ENCODE measurements at places on chromosomes 5 and 9.
A peak's percentile ranks its signal among the peaks of the same experiment; 100 is the strongest.

DNA sequence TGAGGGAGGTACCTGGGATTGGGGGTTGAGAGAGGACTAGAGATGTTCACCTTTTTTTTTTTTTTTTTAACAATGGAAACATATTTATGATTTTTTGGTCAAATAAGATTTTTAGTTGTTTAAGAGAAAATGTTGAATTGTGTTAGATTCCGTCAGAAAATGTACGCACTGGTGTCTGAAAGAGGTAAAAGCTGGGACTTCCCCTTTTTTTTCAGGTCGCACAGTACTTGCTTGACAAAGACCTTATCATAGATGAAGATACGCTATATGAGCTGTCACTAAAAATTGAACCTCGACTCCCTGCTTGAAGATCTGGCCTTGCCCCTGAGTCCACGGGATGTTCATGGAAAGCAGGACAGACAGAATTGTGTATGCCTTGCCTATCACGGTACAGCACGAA, 7.7 kb upstream of the CKMT2 start:
- DNase-seq = no peak

DNA sequence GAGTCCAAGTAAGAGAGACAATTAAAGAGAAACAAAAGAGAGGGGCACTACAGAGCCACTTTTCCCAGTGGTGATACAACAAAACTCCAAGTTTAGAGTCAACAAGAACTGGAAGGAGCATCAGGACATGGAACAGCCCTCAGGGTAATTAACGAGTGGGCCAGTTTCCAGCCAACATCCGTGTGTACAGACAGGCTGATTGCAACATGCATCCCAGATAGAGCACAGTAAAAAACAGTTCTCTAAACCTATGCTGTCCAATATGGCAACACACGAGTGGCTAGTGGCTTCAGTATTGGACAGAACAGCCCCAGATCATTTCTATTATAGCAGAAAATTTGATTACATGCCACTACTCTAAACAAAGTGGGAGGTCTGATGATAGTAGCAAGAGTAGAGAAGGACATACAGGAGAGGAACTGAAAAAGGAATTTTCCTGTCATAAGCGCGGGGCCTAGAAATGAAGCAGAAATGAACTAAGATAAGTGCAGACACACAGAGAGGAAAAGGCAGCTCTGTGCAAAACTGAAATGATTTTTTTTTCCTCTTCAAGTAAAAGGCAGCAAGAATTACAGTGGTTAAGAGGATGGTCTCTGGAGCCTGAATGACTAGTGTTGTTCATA, 175.6 kb upstream of the CCNG1 start:
- DNase-seq = no peak

DNA sequence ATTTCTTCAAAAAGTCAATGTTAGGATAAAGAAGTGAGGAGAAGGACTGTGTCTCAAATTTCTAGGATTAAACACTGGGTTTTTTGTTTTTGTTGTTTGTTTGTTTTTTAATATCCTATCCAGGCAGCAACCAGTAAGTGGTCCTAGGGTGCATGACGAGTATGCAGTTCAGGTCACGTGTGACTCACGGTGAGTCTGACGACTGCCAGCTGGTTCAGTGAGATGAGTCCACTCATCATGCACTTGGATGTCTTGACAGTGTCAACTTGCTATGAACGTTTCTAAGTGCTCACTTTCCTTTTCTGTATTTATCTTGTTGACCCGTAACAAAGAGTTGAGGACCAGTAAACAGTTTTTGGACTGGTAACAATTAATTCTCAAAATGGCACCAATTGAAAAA, 32.7 kb downstream of the ATG10 start:
- DNase-seq = no peak

GRCh38 chr5:23316060-23316591, 191.3 kb upstream of the PRDM9 start:
- DNase-seq = no peak

GRCh38 chr5:116354699-116355098, 219.9 kb downstream of the SEMA6A start:
- DNase-seq = no peak

DNA sequence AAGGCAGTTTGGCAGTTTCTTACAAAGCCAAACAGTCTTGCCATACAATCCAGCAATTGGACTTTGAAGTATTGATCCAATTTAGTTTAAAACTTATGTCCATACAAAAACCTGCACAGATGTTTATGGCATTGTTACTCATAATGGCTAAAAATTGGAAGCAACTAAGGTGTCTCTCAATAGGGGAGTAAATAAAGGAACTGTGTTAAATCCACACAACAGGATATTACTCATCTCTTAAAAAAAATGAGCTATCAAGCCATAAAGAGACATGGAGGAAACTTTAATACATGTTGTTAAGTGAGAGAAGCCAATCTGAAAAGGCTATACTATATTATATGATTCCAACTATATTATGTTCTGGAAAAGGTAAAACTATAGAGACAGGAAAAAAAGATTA, 313.6 kb upstream of the CD180 start:
- no peak for DNase-seq

DNA sequence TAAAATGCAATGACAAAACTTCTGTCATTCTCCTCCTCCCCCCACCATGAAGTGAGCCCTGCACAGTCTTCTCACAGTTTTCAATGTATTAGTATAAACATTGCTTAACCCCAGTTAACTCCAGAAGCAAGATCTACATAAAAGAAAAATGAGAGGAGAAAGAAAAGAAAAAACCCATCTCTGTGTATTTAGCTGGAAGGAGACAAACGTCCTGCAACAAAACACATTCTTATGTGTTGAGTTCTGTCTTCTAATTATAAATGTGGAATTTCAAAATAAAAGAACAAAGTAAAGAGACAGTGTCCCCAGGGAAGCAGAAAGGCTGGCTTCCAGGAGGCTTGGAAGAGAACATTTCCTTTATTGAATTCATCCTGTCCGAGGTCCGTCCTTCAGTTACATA, 491.9 kb upstream of the TUSC1 start:
- DNase-seq = no peak

- no peak for DNase-seq
Observed at GRCh38 chr9:84705128-84705527, 35.6 kb downstream of the NTRK2 start.

DNA sequence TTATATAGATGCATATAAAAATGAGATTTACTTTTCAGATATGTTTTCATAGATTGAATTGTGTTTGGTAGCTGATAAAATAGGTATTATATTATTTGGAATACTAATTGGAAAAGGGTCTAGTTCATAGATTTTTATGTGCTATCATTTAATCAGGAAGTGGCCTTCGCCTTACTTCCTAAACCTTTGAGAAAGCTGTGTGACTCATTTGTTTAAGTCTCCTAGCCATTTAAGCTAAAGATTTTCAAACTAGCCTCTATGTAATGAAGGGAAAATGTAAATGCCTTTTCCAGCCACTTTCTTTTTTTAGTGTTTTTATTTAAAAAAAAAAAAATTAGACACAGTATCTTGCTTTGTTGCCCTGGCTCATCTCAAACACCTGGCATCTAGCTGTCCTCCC, 97.5 kb downstream of the DMXL1 start:
- DNase-seq = no peak

DNA sequence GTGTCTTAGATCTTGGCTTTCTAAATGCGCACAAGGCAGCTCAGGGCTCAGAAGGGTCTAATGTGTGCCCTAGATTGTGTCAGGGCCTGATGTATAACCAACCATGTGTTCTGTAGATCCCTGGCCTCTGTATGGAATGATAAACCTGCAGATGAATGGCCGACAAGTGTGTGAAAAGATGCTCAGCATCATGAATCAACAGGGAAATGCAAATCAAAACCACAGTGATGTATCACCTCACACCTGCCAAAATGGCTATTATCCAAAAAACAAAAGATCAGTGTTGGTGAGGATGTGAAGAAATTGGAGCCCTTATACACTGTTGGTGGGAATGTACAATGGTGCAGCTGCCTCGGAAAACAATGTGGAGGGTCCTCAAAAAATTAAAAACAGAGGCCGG, 489.8 kb downstream of the SEMA5A start:
- DNase-seq = no peak

DNA sequence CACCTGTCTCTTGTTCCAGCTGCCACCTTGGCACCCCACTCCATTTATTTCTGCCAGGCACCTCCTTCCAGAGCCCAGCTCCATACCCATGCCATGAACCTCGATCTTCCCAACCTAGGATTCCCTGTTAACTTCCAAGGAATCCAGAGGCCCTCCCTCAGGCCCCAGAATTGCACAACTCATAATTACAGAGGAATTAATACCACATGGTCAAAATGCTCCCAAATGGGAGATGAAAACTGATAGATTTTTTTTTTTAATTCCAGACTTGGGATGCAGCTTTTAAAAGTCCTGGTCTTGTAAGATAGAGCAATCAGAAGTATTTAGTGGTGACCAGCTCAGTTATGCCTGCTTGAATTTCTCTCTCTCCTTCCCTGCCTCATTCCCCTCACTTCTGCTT, 96.2 kb upstream of the CCDC112 start:
- DNase-seq = no peak

- no peak for DNase-seq
Observed at GRCh38 chr9:36217256-36217968, 26.7 kb downstream of the CLTA start.

DNA sequence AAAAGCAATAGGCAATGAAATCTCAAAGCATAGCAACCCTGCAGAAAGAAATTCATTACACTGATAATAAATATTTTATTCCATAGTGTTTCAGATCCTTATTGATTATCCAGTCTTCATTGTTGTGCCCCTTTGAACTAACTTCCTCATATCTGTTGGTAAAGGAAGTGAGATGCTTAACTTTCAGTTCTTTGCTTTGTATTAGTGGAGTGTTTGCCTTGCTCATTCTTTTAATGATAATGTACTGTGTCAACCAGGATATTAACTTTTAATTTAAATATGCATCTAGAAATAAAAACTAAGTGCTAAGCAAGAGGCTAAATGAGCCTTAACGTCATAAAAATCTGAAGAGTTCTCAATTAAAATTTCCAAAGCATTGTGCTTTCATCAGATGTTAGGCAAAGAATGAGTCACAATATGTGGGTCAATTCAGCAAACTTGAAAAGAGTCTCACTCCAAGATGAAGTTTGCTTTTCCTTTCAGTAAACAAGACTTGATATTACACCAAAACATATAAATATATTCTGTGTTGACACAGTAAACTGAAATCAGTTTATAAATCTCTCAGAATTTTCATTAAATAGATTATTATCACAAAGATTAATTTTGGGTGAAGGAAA, 105.9 kb downstream of the GIN1 start:
- DNase-seq = no peak

DNA sequence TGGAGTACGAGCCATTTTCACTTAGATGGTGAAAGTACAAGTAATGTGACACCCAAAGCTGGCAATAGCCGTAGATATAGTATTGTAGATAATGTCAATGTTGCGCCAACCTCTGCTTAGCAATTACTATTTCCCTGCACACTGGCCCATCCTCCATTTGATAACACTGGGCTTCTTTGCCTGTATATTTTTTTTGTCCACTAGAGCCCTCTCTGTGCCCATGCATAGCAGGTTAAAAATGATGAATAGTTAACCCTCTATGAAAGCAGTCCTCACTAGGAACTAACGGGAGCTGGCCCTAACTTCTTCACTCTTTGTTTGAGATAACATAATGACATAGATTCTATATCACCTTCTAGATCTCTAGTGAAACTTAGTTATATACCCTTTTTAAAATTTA, 416.8 kb downstream of the TUSC1 start:
- no peak for DNase-seq

GRCh38 chr5:180718810-180719453, 20.9 kb downstream of the OR2Y1 start:
- no peak for DNase-seq

GRCh38 chr9:114803479-114804265, 2.2 kb downstream of the TNFSF15 start:
- no peak for DNase-seq

DNA sequence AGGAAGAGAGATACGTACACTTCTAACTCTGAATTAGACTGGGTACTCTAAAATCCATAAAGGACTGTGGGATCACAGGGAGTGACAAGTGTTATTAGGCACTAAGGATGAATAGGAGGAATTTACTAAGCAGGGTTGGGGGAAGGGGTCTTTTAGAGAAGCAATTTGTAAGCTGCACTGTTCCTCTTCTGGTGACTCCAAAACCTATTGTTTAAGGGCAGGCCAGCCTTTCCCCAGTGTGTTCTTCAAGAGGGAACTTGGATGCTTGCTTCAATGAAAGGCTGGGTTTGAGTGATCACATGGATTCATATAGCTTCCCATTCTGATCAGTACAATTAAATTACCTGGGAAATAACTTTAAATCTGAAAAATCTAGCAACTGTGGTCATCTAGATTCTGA, 71.8 kb downstream of the STX17 start:
- DNase-seq = no peak

DNA sequence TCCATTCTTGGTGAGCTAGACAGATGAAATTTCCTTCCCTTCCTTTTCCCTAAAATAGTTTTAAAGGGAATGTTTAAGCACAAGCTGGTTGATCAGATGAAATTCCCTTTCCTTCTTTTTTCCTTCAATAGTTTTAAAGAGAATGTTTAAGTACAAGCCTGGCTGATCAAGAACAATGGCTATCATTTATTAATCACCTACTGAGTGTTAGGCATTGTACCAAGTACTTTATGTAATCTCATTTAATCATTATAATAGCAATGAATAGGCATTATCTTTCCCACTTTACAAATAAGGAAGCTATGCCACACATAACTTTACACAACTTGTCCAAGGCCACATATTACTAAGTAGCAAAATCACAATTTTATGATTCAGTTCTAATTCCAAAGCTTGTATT, 152.0 kb upstream of the ACOT12 start:
- DNase-seq = no peak

DNA sequence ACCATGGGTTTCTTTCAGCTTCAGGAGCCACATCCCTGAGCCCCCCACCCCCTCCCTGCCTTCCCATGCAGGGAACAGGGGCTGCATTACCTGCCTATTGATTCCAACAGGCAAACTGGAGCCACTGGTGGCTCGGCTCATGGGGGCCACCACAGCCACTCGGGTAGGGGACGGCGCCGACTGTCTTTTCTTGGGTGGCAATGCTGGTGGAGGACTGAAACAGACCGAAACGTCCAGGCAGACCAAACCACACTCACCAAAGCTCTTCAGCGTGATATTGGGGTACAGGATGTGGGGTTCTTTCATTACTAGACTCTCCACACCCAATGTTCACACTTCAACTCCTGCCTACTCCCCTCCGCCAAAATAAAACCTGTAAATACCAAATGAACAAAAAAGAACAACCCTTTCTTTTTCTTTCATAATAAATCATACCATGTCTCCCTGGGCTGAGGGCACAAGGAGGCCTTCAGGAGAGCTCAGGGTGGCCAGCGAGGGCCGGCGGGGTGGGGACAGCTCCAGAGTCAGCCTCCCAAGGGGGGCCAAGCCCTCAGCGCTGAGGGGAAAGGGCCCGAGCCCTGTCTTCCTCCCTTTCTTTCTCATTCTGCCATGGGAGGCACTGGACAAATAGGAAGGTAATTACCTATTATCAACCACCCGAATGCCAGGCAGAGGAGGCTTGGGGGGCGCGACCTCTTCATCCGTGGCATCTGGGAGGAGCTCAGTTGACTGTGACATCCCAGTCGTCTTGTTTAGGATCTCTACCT, 83.3 kb downstream of the PRRT1B start:
- peak; percentile 39 for DNase-seq

GRCh38 chr5:125455041-125455440, 708.6 kb upstream of the ZNF608 start:
- DNase-seq = no peak

All from sciatic nerve (tissue), 2 donors.